Astrocyte (in vitro differentiated cells and primary cell): ENCODE measurements at places on chromosomes 3 and 15. TPM values are rescaled to one million over a fixed set of nuclear protein-coding genes. Genes with fewer than 3 reads are reported as not detected.
A peak's percentile ranks its signal among the peaks of the same experiment; 100 is the strongest.

The XPC gene
- 28.2 and 33.6 TPM in 2 replicates for total RNA-seq

The PLAAT1 gene
- total RNA-seq = 3.9 and 4.6 TPM in 2 replicates

The ZBTB11 gene
- 19.4 and 20.9 TPM in 2 replicates for total RNA-seq

The XIRP1 gene
- total RNA-seq = 1.1 and 1.5 TPM in 2 replicates

The CLDN18 gene
- not detected in 2 replicates for total RNA-seq

The TUSC7 gene
- total RNA-seq = not detected in 2 replicates

DNA sequence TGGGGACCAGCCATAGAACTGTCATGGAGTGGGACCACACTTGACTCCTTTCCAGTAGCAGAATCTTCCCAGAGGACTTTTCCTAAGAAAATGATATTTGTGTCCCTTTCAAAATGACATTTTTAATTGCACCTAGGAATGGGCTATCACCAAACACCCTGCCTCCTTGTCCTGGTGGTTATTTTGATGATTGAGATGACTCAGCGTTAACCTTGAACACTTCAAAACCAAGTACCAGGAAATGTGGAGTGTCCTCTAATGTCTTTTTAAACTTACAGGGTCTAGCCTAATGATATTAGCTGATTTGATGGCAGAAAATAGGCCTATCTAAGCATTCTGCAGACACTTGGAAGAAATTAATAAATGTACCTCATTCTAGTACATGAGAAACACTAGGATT lies 90.7 kb downstream of the HHLA2 start:
- no peak for DNase-seq

GRCh38 chr15:52200831-52201365 lies 9.7 kb upstream of the GNB5 start:
- no peak for DNase-seq

- no peak for DNase-seq
These were observed 66.1 kb upstream of the MEIS2 start for GRCh38 chr15:37166402-37166801.

- no peak for DNase-seq
These were observed 126.5 kb downstream of the DTWD1 start for GRCh38 chr15:49747340-49747739.

GRCh38 chr3:146454796-146455195 lies 14.6 kb downstream of the PLSCR2 start:
- DNase-seq = no peak

DNA sequence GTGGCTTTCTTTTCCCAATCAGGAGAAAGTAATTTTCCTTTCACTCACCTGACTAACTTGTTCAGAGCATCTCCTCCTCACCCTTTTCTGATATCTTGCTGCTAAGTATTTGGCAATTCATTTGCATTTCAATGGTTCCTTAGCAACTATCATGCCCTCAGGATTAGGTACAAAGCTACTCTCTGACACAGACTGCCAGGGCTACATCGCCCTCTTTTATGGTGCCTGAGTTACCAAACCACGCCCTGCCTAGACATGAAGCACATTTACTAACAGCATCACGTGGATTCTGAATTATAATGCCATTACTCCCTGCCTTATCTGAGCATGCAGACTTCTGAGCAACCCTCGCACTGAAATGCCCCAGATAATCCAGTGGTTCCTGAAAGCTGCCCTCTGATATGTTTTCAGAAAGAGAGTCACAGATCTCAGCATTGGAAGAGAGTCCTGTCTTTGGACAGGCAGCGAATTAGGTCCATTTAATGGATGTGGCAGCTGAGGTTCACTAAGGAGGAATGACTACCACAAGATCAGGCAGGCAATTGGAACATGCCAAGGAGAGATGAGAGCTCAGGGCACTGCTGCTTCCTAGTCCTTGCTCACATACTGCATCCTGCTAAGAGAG lies 14.5 kb downstream of the EPHB1 start:
- DNase-seq = no peak

DNA sequence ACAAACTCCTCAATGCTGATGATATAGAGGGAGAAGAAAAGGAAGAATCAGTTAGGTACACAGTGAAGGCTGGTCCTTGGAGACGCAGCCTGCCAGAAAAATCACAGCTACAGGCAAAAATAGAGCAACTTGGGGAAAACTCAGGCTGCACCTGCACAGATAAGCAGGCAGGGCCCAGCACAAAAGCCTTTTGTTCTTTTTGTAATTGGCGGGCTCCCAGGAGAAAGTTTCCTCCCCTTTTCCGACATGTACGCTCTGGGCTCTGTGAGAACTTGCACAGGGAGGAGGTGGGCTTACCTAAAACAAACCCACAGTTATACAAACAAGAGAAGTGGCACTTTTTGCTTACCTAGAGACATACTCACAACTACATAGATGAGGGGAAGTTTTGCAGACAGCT lies 813.4 kb upstream of the EPHA6 start:
- no peak for DNase-seq

DNA sequence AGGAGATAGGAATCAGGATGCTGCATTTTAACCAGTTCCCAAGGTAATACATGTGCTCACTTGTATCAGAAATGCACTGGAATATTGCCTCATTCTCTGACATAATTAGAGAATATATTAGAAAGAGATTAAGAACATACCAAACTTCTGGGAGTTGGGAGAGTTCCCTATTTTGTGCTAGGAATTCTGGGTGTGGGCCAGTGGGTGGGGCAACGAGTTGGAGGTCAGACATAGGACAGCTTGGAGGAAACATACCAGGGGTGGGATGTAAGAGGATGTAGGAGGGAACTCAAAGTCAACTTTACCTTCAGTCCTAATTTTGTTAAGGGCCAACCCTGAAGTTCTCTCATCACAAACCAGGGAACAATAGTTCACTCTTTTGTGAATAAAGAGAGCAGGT lies 83.6 kb downstream of the SLC7A14 start:
- DNase-seq = peak; percentile 48

GRCh38 chr15:45548753-45549520 lies 26.4 kb upstream of the SLC30A4 start:
- DNase-seq = no peak

GRCh38 chr15:22878103-22878502 lies 39.6 kb downstream of the NIPA2 start:
- no peak for DNase-seq

DNA sequence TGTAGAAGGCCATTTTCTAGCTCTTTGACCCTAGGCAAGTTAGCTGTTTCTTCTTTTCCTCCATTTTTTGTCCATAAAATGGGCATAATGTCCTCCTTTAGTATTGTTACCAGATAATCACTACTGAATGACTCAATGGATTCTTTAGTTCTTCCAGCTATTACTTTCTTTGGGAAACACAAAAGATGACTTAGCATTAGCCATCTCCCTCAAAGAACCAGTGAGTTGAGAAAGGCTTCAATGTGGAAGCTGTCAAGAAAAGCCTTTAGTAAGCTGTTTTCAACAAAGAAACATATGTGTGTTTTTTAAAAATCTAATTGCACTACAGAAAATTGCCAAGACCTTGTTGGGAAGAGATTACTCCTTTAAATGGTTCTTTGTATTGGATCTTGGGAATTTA lies 135.7 kb downstream of the SLC9A9 start:
- no peak for DNase-seq

- DNase-seq = peak; percentile 33
These were observed 44.9 kb upstream of the B3GALNT1 start for GRCh38 chr3:161150001-161150525.

- DNase-seq = no peak
These were observed 132.8 kb upstream of the GADL1 start for GRCh38 chr3:31027191-31027761.

DNA sequence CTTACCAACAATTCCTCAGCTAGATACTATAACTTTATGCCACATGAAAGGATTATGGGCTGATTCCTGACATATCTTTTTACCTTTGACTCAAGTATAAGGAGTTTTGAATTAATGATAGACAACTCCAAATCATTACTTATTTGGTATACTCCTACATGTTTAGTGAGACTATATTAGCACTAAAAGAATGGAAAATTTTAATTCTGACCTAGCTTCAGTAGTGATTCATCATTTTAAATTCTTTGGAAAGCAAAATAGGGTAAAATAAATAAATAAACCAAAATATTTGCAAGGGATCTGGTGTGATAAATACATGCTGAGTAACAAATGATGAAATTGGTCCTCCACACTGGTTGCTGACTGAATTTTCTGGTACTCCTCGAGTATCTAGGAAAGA lies 42.3 kb upstream of the VGLL3 start:
- no peak for DNase-seq

GRCh38 chr15:62850318-62850717 lies 192.2 kb upstream of the TPM1 start:
- peak; percentile 12 for DNase-seq

DNA sequence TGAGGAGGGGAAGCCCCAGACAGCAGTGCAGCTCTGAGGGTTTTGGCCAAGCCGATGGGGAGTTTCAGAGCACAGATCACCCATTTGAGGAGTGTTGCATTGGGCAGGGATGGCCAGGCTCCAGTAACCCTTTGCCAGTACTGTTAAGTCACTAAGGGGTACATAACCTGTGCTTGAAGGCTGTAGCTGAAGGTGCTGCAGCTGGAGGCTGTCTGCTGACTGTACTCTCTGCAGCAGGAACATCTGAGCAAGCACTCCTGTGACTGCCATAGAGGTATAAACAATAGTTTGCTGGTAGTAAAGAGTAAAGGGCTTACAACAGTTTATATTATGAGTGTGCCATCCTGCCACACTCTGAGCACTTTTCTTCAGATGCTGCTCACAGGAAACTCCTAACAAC lies 297.8 kb downstream of the EPHA3 start:
- DNase-seq = no peak

DNA sequence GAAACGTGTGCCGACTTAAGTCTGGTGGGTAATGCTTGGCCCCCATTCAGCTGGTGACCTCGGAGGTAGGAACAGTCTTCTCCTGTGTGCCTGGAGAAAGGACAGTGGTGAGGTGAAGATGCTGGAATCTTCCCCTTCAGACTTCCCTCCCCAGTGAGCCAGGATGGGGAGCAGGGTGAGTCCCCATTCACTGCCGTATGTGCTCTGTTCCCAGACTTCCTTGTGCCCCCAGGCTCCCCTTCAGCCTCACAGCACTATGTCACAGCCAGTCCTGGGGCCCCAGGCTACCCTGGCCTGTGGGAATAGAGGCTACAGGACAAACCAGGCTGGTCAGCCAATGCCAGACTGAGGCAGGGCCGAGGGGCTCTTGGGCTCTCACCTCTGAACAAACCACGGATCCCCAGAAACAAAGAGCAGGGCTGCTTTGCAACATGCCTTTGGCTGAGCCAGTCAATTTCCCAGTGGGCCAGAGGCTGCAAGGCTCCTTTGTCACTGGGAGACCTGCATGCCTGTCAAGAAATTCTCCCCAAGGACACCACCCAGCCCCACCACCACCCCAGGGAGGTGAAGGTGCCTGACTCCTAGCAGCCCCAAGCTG lies 31.8 kb upstream of the HHATL start:
- no peak for DNase-seq

- no peak for DNase-seq
These were observed 3.8 kb downstream of the RBP2 start for GRCh38 chr3:139472380-139473010.

- DNase-seq = no peak
These were observed 2.1 kb upstream of the RHO start for GRCh38 chr3:129526121-129526900.

GRCh38 chr15:70557521-70558258 lies 205.7 kb downstream of the UACA start:
- DNase-seq = no peak

- no peak for DNase-seq
These were observed 93.2 kb downstream of the BCHE start for GRCh38 chr3:165744025-165744424.
